ENCODE measurements at places on chromosomes 1 and 21. TPM values are rescaled to one million over a fixed set of nuclear protein-coding genes. Genes with fewer than 3 reads are reported as not detected.

Gene AADACL4
- total RNA-seq, result not detected

Gene BLACAT1
- 0.79 TPM for total RNA-seq

Gene FMO3
- not detected for total RNA-seq

Gene LCE1D
- total RNA-seq, result not detected

Gene HCN3
- total RNA-seq, result 0.90 TPM

Gene RBP7
- 0.26 TPM for total RNA-seq

Gene FCRL1
- total RNA-seq, result not detected

Gene SYPL2
- total RNA-seq, result not detected

Gene LAX1
- not detected for total RNA-seq

Gene OXCT2
- 1.1 TPM for total RNA-seq
